Activated effector memory CD4-positive, alpha-beta T cell treated with Interleukin-2 at 50 U/mL for 16 hours (primary cell): ENCODE measurements at places on chromosomes 5 and 9.

- no peak for DNase-seq
Measured at GRCh38 chr5:118069452-118069851, 918.9 kb downstream of the DTWD2 start.

DNA sequence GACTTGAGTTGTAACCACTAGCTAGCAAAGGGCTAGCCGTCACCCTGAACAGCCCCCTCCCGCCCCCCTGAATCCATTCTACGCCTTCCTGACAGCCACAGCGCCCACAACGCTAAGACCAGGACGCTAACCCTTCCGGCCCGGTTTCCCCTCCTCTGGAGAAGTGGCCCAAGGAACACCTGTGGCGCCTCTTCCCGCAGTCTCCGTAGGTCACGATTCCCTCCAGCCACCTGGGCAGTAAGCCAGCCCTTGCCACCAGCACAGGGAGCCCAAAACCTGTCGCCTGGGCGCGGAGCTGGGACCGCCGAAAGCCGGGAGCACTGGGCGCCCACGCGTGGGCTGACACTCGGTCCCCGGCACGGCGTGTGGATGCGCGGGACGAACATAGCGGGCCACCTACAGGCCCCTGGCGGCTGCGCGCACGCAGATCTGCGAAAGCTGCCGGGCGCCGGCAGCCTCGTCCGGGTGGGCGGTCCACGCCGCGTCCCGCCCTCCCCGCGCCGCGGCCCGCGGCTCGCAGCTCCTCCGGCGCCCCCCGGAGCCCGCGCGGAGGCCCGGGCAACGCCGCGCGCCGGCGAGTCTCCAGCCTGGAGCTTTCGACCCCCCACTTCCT lies 596 bp downstream of the IRF1 start:
- DNase-seq: peak; percentile 57

- DNase-seq: no peak
Measured at GRCh38 chr9:127154390-127155191, 32.2 kb upstream of the ANGPTL2 start.

- no peak for DNase-seq
Measured at GRCh38 chr5:19880859-19881436, 107.1 kb downstream of the CDH18 start.

GRCh38 chr5:105088961-105089360 lies 1526.4 kb upstream of the NUDT12 start:
- no peak for DNase-seq

DNA sequence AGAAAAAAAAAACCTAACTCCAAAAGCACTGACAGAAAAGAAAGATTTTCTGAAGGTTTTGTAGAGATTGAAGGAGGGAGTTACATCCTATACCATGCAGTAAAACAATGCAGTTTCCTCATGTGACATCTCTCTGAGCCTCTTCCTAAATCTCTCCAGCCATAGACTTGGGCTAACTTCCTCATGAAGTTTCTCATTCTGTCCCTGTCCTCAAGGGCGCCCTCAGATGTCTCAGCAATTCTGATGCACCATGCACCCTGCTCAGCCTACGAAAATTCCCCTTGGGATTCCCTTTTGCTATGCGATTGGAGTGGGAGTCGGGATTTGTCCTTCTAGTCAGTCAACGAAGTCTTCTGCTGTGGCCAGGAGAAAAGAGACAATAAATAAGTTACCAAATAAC lies 68.9 kb downstream of the FAT2 start:
- no peak for DNase-seq

DNA sequence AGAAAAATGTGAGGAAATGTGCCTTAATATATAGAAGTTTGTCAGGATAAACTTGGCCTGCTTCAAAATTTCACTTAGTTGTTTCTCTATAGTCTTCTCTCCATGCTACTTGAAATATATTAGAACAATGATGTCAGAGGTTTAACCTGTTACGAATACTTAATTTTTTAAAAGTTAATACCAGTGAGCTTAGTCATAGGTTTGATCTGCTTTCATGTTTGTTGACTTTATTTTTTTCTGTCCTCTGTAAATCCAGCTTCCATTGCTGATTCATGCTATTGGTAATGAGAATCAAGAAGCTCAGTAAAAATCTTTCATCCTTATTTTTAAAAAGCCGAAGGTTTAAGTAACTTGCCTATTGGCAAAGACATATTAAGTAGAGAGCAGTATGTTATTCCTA lies 27.9 kb downstream of the BDP1 start:
- DNase-seq: no peak

GRCh38 chr9:132784286-132784830 lies 93.7 kb downstream of the AK8 start:
- DNase-seq: no peak

- no peak for DNase-seq
Measured at GRCh38 chr9:83449983-83450382, 88.2 kb downstream of the FRMD3 start.

DNA sequence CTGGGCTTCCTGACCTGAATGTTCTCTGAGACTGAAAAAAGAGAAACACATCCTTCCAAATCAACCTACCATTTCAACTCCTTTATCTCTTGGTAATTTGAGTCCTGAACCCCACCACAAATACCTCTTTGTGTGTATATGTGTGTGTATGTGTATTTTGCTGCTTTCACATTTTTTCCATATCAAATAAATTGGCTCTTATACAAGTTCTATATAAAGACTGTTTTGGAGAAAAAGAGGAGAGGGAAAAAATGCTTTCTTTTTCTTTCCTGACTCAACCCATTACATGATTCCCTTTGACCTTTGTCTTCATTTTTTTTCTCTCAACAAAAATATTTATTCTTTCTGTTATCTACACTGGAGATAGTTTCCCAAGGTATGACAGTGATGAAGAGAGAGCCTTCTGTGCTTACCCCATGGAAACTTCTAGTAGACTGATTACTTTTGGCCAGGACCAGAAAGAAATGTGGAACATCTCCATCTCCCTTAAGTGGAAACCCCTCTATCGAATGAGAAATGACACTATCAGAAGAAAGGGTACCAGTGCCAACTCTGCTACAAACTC lies 85.3 kb downstream of the PAPPA start:
- DNase-seq: no peak

GRCh38 chr9:90783964-90784363 lies 17.7 kb upstream of the SYK start:
- no peak for DNase-seq

DNA sequence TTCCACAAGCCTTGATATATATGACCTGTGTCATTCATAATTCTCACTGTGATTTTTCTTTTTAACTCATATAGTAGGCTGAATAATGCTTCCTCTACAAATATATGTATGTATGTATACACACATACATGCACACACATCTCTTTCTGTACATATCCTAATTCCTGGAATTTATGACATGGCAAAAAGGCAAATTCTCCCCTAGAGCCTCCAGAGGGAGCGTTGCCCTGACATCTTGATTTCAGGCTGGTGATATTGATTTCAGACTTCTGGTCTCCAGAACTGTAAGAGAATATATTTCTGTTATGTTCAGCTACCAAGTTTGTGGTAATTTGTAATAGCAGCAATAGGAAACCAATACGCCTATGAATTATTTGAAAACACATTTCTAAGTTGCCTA lies 166.6 kb upstream of the GAS1 start:
- no peak for DNase-seq

DNA sequence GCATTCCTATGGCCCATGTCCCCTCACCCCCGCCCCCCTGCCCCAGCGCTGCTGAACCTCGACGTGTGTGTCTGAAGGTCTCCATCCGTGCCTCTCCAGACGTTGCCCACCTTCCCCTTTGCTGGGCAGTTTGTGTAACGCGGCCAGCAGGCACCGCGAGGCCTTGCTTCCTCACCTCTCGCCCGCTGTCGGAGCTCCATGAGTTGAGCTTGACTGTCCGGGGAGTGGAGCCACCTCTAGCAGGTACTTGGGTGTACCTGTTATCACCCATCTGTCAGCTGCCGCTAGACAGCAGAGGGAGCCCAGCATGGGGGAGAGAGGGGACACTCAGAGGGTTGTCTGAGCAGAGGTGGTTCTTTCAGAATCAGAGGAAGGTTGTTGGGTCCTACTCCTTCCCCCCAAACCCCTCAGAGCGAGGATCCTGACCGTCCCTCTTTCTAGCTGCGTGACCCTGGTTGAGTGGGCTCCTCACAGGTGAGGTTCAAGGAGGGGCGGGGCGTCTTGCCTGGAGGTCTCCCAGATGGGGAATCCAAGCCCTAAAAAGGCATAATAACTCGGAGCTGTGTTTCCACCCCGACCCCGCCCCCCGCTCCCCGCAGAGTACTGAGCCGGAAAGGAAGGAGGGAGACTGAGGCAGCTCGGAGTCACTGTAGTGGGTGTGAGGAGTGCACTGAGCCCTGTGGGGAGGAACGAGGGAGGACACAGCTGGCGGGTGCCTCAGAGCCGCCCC lies 184.7 kb downstream of the C9orf50 start:
- DNase-seq: no peak

GRCh38 chr9:77839459-77840140 lies 191.5 kb upstream of the GNA14 start:
- DNase-seq: no peak

DNA sequence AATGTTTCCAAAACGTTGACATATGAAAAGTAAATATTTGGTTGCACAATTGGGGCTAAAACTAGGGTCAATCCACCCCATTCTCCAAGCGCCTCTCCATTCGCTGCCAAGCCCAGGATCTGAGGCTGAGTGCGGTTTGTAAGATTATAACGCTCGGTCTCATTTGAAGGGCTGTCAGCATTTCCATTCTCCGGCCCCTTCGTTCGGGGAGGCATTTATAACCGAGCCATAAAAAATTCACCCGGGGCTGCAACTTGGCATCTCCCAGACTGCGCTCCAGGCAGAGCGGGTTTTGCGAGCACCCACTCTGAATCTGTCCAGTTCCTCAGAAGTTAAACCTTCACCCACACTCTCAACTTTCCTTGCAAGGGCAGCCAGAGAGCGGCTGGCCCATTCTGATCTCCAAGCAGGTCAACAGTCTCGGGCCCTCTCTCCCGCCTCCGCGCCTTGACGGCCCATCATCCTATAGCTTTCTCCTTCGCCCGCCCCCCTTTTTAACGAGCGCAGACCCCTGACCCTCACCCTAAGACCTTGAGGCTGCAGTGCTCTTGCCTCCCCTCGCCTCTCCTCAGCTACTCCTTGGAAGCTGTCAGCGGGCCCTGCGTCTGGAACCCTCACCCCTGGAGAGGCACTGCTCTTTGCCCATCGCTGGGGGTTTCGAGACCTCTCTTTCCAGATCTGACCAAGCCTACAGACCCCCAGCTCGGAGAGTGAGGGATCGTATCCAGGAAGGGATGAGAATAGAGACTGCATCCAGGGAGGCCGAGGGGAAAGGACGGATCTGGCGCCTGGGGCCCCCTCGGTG lies 1.1 kb downstream of the SLIT3 start:
- no peak for DNase-seq

DNA sequence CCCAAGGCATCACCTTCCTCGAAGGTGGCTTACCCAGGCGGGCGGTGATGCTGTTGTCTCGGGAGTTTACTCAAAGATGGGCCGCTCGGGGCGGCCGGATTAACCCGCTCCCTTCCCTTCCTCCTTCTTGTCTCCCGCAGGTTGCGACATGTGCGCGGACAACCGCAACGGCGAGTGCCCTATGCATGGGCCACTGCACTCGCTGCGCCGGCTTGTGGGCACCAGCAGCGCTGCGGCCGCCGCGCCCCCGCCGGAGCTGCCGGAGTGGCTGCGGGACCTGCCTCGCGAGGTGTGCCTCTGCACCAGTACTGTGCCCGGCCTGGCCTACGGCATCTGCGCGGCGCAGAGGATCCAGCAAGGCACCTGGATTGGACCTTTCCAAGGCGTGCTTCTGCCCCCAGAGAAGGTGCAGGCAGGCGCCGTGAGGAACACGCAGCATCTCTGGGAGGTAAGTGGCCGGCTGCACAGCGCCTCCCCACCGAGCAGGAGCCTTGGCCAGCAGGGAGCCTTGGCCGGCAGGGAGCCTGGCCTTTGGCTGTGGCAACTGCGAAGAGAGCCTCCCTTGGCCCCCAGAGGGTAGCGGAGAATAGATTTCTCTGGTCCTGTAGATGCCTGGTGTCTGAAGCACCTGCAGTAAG lies 10.6 kb downstream of the PRDM6 start:
- DNase-seq: no peak

DNA sequence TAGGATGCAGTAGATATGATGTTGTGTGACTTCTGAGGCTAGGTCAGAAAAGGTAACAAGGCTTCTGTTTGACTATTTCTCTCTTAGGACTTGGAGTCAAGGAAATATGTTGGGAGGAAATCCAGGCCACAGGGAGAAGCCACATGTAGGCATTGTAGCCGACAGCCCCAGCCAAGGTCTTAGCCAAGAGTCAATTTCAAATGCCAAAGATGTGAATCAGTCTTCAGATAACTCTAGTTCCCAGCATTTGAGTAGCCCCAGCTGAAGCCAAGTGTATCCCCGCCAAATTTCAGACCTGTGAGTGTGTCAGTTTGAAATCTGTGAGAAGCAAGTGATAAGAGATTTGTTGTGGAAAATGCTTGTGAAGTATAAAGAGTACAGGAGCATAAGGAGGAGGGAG lies 38.1 kb upstream of the ISL1 start:
- no peak for DNase-seq

DNA sequence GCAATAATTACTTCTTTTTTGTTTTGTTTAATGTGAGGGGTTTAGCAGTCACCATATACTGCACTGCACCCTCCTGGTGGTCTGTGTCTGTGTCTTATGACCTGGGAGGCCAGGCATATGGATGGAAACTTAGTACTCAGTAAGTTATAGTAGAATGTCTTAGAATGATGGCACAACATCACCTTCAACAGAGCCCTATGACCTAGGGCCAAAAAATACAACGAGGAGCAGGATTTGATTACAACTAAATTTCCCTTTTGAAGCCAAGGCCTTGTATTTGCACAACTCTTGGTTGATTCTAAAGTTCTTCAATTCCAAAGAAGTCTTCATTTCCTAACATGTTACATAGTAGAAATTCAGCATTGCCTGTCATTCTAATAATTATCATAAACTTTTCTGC lies 422.1 kb upstream of the PIK3R1 start:
- no peak for DNase-seq

DNA sequence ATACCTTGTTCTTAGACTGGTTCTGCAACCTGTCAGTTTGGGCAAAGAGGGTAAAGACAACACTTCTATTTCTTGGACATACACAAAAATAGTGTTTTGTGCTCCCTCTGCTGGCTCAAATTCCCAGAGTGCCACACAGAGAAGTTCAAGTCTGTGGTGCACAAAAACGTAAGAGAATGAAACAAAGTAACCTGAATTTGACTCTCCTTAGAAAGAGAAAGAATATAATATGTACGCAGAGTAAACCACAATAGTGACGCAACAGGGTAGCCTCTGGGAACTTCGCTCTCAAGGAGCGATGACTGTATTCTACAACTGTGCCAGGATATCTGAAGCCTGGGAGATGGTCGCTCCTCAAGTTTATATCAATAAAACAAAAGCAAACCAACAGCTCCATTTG lies 18.5 kb downstream of the DDX31 start:
- DNase-seq: no peak

DNA sequence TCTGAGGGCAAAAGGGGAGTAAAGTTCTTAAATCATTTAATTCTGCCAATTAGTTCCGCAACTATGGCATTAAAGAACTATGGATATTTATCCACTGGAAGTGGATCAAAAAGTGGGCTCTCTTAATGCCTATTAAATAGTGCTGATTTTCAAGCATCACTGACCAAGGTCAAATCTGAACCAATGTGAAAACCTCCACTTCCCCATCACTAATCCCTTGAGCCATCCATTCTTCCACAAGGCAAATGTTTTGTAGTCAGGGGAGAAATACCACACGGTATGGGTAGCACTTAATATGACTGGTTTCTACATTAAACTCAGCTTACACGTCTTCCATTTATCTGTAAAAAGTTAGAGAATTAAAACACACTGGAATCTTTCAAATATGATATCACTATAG lies 57.6 kb downstream of the MLLT3 start:
- DNase-seq: no peak

GRCh38 chr9:125690679-125691078 lies 16.3 kb downstream of the MAPKAP1 start:
- DNase-seq: no peak
